ENCODE measurements at places on chromosomes 3 and 15. TPM values are rescaled to one million over a fixed set of nuclear protein-coding genes. Genes with fewer than 3 reads are reported as not detected.

TRIM71 gene
- not detected for total RNA-seq

CRABP1 gene
- total RNA-seq: not detected

FANCD2OS gene
- total RNA-seq: not detected

CLRN1 gene
- not detected for total RNA-seq

CCDC13 gene
- 0.19 TPM for total RNA-seq

UPK1B gene
- 0.19 TPM for total RNA-seq

Measured in regular cardiac myocyte (primary cell).